ENCODE measurements at places on chromosomes 16 and 17.

DNA sequence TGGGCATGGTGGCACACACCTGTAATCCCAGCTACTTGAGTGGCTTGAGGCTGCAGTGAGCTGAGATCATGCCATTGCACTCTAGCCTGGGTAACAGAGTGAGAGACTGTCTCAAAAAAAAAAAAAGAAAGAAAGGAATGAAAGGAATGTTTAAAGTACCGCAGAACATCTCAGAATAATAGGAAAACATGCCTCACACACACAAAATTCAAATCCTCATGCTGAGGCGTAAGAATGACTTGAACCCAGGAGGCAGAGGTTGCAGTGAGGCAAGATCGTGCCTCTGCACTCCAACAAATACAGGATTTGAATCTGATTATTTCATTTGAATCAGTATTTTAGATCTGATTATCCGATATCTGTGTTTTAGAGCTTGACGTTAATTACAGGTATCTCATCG lies 21.3 kb upstream of the GAA start:
- no peak for DNase-seq

- peak; percentile 44 for DNase-seq
Observed at GRCh38 chr17:50269477-50270434, 4.5 kb upstream of the TMEM92 start.

DNA sequence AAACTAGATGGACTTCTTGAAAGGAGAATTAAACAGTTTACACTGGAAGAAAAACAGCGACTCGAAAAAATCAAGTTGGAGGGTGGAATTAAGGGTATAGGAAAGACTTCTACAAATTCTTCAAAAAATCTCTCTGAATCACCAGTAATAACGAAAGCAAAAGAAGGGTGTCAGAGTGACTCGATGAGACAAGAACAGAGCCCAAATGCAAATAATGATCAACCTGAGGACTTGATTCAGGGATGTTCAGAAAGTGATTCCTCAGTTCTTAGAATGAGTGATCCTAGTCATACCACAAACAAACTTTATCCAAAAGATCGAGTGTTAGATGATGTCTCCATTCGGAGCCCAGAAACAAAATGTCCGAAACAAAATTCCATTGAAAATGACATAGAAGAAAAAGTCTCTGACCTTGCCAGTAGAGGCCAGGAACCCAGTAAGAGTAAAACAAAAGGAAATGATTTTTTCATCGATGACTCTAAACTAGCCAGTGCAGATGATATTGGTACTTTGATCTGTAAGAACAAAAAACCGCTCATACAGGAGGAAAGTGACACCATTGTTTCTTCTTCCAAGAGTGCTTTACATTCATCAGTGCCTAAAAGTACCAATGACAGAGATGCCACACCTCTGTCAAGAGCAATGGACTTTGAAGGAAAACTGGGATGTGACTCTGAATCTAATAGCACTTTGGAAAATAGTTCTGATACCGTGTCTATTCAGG lies 85.0 kb downstream of the C17orf58 start:
- DNase-seq, result no peak

- no peak for DNase-seq
Observed at GRCh38 chr16:77790912-77791311, 2.5 kb downstream of the VAT1L start.

DNA sequence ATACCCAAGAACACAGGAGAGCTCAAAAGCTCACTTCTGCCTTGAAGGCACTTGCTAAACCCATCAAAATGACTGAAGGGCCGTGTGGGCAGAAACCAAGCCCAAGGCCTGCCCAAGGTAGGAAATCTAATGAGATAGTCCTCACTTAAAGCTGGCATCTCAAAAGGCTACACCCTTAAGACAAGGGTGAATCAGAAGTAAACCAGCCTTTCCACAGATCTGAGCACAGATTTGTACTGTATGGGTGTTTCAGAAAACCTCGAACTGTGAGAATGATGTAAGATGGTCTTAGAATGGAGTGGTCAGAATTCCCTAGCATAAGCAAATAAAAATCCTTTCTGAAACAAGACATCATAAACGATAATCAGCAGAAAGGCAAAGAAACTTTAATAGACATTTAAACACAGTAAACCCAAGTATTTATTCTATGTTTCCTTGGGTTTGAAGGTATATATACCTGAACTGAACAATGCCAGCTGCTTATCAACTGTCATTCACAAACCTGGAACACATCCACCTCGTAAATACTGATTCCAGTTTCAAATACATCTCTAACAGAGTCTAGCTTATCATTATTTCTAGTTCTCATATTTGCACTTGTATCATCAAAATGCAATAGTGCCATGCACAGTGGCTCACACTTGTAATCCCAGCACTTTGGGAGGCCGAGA lies 37.8 kb downstream of the GLG1 start:
- no peak for DNase-seq

DNA sequence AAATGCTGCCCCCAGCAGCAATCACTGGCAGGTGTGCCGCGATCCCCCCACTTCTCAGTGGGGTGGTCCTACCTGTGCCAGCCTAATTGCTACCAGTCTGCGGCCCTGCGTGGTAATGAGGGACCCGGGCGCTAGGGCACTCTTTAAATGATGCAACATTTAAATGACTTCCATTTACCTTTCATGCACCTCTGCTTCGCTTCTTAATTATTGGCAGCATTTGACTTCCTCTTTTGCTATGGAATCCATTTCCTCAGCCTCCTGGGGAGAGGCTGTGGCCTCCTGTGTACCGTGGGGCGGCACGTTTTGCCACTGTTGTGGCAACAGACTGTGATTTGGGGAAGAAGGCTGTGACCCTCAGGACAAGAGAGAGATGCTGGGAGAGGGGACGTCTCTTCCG lies 86.1 kb downstream of the RPA1 start:
- no peak for DNase-seq
